Amniotic epithelial cell (primary cell): ENCODE measurements at places on chromosomes 6 and 20.
A peak's percentile ranks its signal among the peaks of the same experiment; 100 is the strongest.

GRCh38 chr20:39607141-39607540 is 645.0 kb downstream of the DHX35 start:
- DNase-seq = no peak

DNA sequence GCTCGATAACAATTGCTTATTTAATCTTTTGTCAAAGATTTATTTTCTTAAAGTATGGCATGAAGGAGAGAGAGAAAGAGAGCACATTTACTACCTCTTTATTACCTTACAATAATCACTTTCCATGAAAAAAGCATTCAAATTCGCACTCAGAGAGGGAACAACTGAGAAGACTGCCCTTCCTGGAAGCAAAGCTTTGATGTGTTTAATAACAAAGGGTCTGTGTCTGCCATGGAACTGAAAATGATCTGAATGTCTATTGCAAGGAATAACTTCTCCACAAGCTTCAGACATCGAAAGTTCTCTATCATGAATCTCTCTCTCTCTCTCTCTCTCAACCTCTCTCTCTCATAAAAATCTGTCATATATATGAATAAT is 308.9 kb downstream of the HDGFL1 start:
- DNase-seq = no peak

DNA sequence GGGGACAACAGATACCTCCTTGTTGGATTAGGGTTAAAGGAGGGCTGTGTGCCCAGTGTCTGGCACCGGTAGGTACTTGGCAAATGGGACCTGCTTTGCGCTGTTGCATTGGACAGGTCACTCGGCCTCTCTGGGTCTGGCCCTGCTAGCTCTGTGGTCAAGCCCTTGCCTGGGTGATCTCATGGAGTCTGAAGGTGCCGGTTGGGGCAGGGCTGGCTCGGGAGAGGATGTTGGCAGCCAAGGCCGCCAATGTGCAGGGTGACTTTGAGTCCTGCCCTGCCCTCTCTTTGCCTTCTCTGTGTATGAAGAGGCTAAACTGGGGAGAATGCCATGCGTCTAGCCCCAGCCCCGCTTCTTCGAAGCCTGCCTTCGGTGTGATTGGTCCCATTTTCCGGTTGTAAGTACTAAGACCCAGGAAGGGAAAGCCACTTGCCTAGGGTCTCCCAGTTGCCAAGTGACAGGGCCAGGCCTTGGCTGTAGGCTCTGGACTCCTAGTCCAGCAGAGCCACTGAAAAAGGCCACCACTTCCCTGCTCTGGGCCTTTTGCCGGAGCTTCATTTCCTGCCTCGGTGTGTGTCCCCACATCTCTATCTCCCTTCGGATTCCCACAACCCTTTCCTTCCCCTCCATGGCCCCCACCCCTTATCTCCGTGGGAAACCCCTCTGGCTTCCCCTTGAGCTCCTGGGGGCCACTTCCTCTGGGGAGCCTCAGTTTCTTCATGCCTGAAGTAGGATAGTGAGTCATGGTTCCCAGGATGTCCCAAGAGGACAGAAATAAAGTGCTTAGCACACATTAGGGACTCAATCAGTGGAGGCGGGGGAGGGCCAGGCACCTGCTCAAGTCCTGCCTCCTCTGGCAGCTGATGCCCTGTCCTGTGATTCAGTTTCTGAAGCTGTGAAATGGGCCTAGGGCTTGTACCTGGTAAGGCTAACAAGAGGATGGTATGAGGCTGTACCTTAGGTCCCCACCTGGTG is 3.9 kb downstream of the SRC start:
- DNase-seq = peak; percentile 40

DNA sequence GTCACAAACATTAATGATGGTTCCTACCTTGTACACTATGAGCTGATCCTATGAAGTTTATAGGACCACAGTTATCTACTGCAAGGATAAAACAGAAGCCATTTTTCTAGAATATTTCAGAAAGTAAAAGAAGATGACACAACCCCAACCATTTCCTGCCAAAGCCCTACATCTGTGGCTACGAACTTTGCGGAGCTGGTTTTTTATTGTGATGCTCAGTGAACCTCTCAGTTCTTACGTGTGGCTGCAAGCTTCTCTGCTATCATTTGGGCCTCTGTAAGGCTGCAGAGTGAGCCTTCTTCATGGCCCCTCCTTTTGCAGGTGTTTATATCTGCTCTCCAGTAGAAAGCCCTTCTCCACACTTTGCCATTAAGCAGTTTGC is 17.8 kb upstream of the TAGAP start:
- no peak for DNase-seq

GRCh38 chr20:63959699-63960075 is 3.5 kb upstream of the UCKL1 start:
- no peak for DNase-seq

DNA sequence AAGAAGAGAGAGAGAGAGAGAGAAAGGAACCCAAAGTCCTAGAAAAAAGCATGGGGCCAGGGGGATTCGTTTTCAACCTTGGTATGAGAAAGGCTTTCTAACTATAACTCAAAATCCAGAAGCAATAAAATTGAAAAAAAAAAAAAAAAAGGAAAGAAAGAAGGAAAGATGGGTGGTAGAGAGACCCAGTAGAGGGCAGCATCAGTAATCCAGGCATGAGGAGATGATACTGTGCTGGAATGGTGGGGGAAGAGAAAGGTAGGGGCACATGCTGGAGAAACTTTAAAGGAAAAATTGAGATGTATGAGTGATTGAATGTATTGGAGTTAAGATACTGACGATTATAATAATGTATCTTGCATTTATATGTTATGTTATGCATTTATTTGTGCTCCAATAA is 1040.7 kb upstream of the FLRT3 start:
- DNase-seq = no peak
